ENCODE measurements at places on chromosomes 3 and 15.
A peak's percentile ranks its signal among the peaks of the same experiment; 100 is the strongest.

DNA sequence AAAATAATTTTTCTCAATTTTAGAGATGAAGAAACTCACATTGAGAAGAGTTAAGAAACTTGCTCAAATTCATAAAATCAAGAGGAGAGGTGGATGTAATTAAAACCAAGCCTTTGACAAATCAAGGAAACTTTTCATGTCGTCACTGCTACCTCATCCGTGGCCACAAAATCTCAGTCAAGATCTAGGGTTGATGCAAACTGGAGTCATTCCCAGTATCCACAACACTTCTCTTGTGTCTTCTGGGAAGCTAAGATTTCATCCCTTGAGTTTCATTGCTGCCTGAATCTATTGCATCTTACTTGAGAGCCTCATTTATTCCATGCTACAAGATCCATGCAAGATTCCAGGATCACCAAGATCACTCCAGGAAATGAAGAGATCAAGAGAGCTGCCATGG is 5.4 kb upstream of the FBN1 start:
- no peak for DNase-seq

GRCh38 chr15:77528968-77529319 is 103.8 kb downstream of the LINGO1 start:
- no peak for DNase-seq

DNA sequence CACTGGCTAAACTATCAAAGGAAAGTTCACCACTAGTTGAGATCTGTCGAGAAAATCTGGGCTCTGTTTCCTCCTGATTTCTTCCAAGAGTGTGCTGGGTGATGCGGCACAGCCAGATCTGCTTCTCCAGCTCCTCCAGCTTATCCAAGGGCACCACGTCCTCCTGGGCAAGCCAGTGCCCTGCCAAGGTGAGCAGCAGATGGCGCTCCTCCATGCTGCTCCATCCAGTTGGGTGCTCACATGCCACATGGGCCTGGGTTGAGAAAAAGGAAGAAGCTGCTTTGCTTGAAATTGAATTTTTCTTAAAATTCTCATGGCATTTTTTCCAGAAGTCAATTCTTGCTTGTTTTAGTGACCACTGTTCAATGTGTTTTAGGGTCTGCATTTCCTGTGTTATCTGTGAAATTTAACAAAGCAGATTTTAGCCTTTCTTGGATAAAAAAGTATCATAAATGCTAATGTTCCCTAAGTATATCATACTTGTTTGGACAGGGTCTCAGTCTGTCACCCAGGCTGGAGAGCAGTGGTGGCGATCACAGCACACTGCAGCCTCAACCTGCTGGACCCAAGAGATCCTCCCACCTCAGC is 47.3 kb downstream of the EIF3J start:
- peak; percentile 34 for DNase-seq

- DNase-seq: no peak
Observed at GRCh38 chr15:26686547-26687187, 86.2 kb downstream of the GABRB3 start.

DNA sequence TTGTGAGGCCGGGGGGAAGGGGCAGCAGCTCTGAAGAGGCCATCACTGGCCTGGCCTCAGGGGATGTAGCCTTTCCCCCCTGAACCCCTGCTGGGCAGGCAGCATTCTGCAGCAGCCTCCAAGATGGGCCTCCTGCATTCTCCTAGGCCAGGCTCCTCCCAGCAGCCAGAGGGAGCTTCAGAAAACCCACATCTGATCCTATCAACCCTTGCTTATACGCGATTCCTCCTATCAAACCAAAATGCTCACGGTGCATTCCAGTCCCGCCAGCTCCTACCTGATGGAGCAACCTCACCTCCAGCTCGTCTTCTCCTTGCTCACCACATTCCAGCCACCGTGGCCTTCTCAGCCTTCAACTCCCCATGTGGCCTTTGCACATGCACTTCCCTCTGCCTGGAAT is 85.7 kb downstream of the MEGF11 start:
- DNase-seq: no peak

DNA sequence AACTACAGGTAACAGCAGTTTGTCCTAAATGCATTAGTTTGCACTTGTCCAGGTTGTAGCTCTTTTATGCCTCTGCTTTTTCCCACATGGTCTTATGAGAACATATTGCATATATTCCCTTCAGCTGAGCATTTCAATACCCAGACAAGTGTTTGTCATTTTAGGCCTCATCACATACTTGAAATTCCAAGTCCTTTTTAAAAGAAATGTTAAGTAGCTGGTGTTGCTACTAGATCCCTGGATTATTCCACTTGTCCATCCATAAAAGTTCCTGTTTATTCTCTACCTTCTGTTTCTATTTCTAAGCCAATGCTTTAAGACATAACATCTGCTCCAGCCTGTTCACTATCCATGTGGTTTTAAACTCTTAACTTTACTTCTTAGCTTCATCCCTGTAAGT is 128.4 kb downstream of the NECTIN3 start:
- DNase-seq: no peak
